ENCODE measurements at places on chromosomes 2 and 18. TPM values are rescaled to one million over a fixed set of nuclear protein-coding genes. Genes with fewer than 3 reads are reported as not detected.

The PID1 gene
- total RNA-seq: not detected

The CCL20 gene
- 16.2 TPM for total RNA-seq

The FIGN gene
- total RNA-seq: not detected

The IL36RN gene
- total RNA-seq: not detected

GRCh38 chr2:50443868-50444630 is 587.9 kb downstream of the NRXN1 start:
- H3K27ac ChIP-seq: no peak overlapping the region
- H3K36me3 ChIP-seq: no peaks in the 10 kb centered on the region
- H3K27me3 ChIP-seq: no peaks in the 10 kb centered on the region
- DNase-seq: no peak
- no peaks in the 10 kb centered on the region for H3K4me1 ChIP-seq

GRCh38 chr2:57141269-57141668 is 905.3 kb upstream of the VRK2 start:
- H3K36me3 ChIP-seq: no peaks in the 10 kb centered on the region
- no peaks in the 10 kb centered on the region for H3K4me1 ChIP-seq
- H3K27ac ChIP-seq: no peak overlapping the region
- H3K4me3 ChIP-seq: no peak overlapping the region
- DNase-seq: no peak
- no peaks in the 10 kb centered on the region for H3K27me3 ChIP-seq

- DNase-seq: no peak
- peaks cover 33% of the 10 kb centered on the region for H3K4me1 ChIP-seq
- peak overlapping the region; percentile 88 for H3K27ac ChIP-seq
- no peaks in the 10 kb centered on the region for H3K27me3 ChIP-seq
- peaks cover 11% of the 10 kb centered on the region for H3K36me3 ChIP-seq
Observed at GRCh38 chr2:85560812-85561279, 447 bp downstream of the GGCX start.

DNA sequence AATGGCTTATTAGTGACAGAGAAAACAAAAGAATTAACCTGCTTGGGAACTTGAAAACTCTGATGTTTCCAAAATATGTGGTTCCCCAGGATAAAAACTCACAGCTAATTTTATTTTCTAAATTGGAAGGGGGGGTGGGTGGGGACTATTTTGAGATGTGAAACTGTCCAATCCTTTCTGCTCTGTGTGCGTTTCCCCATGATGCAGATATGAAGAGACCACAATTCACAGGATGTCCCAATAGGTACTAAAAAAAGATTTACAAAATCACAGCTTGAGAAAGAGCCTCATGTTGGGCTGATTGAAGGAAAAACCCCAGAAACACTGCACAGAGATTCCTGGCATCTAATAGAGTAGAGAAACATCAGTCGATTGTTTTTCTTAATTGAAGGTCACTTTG is 273.2 kb downstream of the ARHGAP15 start:
- no peak for DNase-seq
- H3K4me3 ChIP-seq: no peak overlapping the region
- no peaks in the 10 kb centered on the region for H3K27me3 ChIP-seq
- H3K27ac ChIP-seq: no peak overlapping the region
- peaks cover 44% of the 10 kb centered on the region for H3K4me1 ChIP-seq
- H3K36me3 ChIP-seq: peaks cover 8% of the 10 kb centered on the region

DNA sequence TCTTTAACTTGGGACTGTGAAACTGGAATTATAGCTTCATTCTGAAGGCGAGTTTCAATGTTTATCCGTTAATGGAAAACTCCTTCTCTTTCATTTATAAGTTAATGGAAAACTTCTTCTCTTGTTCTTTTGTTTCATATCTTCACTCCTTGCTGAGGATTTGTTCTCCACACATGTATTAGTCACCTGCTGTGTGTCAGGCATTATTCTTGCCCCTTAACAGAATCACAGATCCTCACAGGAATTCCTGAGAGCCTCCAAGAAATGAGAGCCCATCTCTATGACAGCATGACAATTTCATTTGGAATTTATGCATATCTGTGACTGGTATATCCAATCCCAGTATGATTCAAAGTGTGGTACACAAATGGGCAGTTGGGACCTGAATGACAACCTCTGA is 545.8 kb downstream of the BCL11A start:
- no peak for DNase-seq
- no peaks in the 10 kb centered on the region for H3K4me1 ChIP-seq
- H3K4me3 ChIP-seq: no peak overlapping the region

- no peak overlapping the region for H3K27ac ChIP-seq
- H3K4me1 ChIP-seq: no peaks in the 10 kb centered on the region
- no peaks in the 10 kb centered on the region for H3K27me3 ChIP-seq
- peaks cover 43% of the 10 kb centered on the region for H3K36me3 ChIP-seq
Observed at GRCh38 chr2:75666911-75667310, 20.3 kb downstream of the MRPL19 start.

- H3K4me3 ChIP-seq: no peak overlapping the region
- H3K27me3 ChIP-seq: peaks cover 8% of the 10 kb centered on the region
- H3K4me1 ChIP-seq: no peaks in the 10 kb centered on the region
- peak; percentile 6 for DNase-seq
- no peak overlapping the region for H3K27ac ChIP-seq
- no peaks in the 10 kb centered on the region for H3K36me3 ChIP-seq
Observed at GRCh38 chr18:22703883-22704585, 229.1 kb upstream of the RBBP8 start.

- no peak overlapping the region for H3K4me3 ChIP-seq
- no peak for DNase-seq
- peaks cover 24% of the 10 kb centered on the region for H3K27me3 ChIP-seq
- H3K4me1 ChIP-seq: peaks cover 3% of the 10 kb centered on the region
- H3K36me3 ChIP-seq: peaks cover 2% of the 10 kb centered on the region
- H3K27ac ChIP-seq: no peak overlapping the region
Observed at GRCh38 chr2:38113051-38113450, 37.1 kb upstream of the CYP1B1 start.
